ENCODE measurements at places on chromosomes 2 and 18.

- no peak for DNase-seq
Observed at GRCh38 chr2:43387092-43388062, 161.0 kb upstream of the ZFP36L2 start.

GRCh38 chr18:9066358-9066757 is 36.1 kb upstream of the NDUFV2 start:
- no peak for DNase-seq

GRCh38 chr2:191994749-191995148 is 147.9 kb upstream of the CAVIN2 start:
- no peak for DNase-seq

DNA sequence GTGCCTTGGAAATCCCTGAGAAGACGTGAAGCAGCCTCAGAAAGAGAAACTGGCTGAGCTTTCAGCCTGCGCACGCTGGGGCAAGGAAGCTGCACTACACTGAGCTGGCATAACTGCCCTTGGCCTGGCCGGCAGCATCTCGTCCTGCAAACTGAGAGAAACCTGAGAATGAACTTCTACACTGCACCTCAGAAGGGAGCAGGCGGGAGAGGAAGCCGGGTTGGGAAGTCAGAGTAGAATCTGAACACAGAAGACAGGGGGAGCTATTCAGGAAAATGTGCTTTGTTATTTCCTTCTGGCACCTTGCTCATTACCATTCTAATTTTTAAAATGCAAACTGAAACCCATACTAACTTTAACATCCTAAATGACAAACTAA is 70.9 kb downstream of the ZEB2 start:
- no peak for DNase-seq

DNA sequence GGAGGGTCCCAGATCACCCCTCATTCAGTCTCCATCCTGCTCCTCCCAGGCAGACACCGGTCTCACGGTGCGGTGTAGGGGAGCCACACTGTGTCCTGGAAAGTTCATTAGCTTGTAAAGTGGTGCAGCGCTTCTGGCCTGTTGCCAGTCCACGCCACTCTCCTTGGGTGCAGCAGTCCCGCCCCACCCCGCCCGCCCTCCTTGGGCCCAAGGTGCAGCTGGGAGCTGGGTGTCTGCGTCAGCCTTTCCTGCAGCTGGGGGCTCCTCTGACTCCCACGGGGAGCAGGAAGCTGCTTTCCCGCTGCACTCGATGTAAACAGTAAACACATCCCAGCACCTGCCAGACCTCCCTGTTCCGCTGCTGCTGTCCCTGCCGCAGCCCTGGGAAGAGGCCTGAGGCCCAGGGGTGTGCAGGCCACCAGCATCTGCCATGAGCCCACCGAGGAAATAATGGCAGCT is 53.8 kb upstream of the ASB18 start:
- no peak for DNase-seq

DNA sequence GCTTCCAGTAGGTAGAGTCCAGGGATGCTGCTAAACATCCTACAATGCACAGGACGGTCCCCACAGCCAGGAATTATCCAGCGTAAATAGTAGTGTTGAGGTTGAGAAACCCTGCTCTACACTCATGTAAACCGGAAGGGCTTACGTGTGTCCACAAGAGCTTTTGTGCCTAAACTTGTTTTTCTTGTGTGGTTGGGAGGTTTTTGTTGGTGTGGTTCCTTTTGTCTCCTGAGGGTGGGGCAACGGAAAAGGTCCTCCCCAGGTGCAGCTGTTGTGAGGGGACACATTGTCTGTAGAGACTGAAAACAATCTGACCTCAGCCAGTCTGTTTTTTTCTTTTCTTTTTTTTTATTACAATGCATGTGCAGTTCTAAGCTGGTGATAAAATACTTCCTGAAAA is 72.7 kb upstream of the MGAT5 start:
- DNase-seq, result peak; percentile 58

DNA sequence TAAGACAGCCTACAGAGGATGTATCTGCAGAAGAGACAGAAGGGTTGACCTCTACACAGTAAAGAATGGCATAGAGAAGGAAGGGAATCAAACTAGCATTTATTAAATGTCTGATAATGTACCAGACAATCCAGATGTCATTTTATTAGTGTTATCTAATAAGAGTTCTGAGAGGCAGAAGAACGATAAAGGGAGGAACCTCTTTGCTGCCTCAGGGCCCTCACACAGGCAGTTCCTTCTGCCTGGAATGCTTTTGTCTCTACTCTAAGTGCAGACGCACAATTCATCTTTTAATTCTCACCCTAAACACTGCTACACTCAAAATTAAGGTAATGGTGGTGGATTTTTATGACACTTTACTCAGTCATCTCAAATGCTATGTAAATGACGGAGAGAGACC is 64.5 kb downstream of the LRPPRC start:
- DNase-seq, result no peak

GRCh38 chr18:9898792-9899549 is 13.2 kb downstream of the TXNDC2 start:
- DNase-seq, result no peak

DNA sequence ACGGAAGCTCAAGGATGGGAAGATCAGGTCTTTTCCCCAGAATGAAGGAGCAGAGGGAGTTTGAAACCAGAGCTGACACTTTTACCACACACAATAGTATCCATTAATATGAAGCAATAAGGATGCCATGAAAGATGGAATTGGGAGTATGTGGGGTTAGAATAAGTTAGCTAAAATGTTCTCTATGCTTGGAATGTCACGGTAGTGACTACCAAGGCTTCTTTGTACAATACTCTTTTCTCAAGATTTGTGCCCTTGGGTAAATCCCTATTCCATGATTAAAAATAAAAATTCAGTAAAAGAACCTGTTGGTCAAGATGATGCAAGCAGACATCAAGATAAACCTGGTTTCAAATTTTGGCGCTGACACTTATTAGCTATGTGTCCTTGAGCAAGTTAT is 75.0 kb downstream of the NRXN1 start:
- no peak for DNase-seq

- DNase-seq, result no peak
Observed at GRCh38 chr2:10900216-10901109, 11.3 kb upstream of the KCNF1 start.

DNA sequence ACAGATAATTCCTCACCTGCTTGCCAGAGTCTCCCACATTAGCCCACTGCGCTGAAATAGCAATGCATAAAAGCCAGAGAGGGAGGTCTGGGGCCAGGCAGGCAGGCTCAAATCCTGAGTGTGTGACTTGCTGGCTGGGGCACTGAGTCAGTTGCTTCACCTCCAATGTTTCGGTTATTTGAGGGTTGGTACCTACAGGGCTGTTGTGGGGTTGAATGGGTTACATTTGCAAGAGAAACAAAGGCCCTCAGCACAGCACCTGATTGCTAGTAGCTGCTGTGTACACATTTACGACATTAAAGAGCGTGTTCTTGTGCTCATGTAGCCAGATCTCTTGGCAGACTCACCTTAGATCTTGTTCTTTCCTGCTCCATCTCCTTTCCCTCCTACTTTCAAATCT is 34.1 kb upstream of the FAM110C start:
- no peak for DNase-seq

DNA sequence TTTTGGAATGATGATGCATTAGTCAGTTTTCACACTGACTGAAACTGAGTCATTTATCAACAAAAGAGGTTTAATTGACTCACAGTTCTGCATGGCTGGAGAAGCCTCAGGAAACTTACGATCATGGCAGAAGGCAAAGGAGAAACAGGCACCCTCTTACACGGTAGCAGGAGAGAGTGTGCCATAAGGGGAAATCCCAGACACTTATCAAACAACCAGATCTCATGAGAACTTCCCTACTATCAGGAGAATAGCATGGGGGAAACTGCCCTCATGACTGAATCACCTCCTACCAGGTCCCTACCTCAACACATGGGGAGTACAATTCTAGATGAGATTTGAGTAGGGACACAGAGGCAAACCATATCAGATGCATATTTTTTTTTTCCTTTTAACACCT is 504.5 kb upstream of the VRK2 start:
- no peak for DNase-seq

DNA sequence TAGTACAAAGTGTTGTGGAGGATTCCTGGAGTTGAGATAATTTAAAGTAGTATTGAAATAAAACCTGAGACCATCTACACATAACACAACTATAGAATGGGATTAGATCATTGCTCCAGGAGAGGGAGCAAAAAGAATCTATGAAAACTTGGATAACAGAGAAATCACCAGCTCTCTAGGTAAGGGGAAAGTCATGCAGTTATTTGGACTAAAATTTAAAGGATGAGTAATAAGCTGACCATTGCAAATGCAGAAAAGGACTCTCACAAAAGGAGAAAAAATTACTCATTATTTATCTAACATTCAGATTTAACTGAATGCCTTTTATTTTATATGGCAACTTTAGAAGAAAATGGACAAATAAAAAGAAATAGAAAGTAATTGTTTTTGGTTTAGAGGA is 1399.8 kb upstream of the ACVR2A start:
- no peak for DNase-seq

GRCh38 chr2:128320906-128321771 is 2.5 kb upstream of the HS6ST1 start:
- DNase-seq, result no peak

GRCh38 chr18:50429207-50429948 is 54.5 kb downstream of the SKA1 start:
- DNase-seq, result no peak

GRCh38 chr2:3516831-3517230 is 2.5 kb downstream of the ADI1 start:
- no peak for DNase-seq

GRCh38 chr18:12656938-12657683 is 796 bp downstream of the SPIRE1 start:
- DNase-seq, result no peak

GRCh38 chr18:68666381-68666780 is 48.5 kb downstream of the TMX3 start:
- DNase-seq, result no peak

DNA sequence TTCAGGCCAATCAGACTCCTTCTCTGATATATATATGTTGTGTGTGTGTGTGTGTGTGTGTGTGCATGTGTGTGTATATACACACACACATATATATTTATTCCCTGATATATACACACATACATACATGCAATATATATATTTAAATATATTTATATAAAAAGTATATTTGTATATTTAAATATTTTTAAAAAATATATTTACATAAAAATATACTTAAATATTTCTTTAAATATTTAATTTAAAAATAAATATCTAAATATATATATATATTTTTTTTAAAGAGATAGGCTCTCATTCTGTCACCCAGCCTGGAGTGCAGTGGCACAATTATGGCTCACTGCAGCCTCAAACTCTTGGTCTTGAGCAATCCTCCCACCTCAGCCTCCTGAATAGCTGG is 281.3 kb downstream of the DYSF start:
- DNase-seq, result no peak

DNA sequence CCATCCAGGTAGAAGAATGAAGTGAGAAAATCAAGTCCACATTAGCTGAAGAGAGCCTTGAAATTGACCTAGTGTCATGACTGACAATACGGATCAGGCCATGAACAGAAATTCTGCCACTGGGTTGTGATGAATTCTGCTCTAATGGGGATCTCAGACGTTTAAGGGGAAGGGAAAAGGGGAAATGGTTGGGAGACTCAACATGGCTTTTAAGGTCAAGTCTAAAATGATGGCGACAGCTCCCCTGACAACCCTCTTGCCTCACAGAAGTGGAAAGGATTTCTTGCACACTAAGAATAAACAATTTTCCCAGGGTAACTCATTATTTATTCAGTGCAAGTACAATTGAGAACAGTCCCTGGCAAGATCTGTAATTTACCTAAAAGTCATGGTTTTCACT is 302.5 kb upstream of the ACVR2A start:
- DNase-seq, result no peak

DNA sequence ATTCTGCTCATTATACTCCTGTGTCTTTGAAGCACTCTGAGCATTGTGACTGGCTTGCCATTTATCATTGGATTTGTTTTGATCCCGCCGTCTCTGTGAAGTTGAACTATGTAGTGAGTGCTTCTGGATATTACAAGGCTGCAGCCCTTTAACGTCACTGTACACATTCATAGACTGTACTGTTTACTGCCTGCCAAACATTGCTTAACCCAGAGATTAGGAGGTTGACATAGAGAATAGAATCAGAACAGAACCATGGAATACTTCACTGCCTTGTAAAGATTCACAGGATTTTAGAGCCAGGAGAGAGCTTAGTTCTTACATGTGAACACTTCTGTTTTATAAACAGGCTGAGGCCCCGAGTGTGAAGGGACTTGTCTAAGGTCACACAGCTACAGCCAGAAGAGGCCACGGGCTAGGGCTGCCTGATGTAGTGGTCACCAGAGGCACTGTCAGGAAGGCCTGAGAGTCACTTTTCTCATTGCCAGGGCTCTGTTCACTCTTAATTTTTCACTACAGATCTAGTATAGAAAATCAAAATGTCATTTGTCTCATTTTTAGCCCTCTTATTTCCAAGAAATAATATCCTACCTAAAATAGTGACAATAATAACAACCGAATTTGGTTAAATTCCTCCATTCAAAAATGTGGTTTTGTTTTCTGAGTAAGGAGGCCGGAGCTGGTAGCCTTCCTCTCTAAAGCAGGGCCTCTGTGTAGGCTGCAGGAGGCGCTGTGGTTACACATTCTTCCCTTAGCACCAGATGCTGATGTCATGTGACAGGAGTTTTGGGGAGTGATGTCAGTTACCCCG is 87.9 kb downstream of the UGGT1 start:
- no peak for DNase-seq

DNA sequence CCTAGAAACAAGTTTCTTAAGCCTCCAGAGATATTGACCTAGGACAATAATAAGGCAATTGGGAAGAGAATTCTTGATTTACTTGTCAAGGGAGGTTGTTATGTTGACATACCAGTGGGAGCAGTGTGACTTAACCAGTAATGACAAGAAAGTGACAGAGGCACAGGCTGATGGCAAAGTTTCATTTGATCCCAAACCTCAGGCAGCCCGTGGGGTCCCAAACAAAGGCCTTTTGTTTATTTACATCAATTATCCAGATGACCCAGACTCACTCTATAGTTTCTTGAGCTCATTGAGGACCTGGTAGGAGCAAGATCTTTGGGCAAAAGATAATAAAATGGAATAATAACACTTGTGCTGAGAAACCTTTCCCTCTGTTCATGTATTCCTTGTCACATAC is 336.8 kb downstream of the ARL6IP6 start:
- no peak for DNase-seq

- no peak for DNase-seq
Observed at GRCh38 chr2:16765356-16765755, 99.7 kb upstream of the CYRIA start.

All from CD8-positive, alpha-beta T cell (primary cell).